PC-9 (cell line): ENCODE measurements at places on chromosomes 3 and 15.

GRCh38 chr3:133488785-133489367 is 84.6 kb upstream of the CDV3 start:
- peak; percentile 54 for DNase-seq

- no peak for DNase-seq
These were observed 920.9 kb downstream of the TUSC7 start for GRCh38 chr3:117630469-117630868.

- DNase-seq: no peak
These were observed 9.8 kb downstream of the SYNM start for GRCh38 chr15:99114511-99115299.

GRCh38 chr15:99106417-99107220 is 1.7 kb downstream of the SYNM start:
- no peak for DNase-seq

GRCh38 chr3:50616770-50617095 is 218 bp upstream of the MAPKAPK3 start:
- peak; percentile 94 for DNase-seq

DNA sequence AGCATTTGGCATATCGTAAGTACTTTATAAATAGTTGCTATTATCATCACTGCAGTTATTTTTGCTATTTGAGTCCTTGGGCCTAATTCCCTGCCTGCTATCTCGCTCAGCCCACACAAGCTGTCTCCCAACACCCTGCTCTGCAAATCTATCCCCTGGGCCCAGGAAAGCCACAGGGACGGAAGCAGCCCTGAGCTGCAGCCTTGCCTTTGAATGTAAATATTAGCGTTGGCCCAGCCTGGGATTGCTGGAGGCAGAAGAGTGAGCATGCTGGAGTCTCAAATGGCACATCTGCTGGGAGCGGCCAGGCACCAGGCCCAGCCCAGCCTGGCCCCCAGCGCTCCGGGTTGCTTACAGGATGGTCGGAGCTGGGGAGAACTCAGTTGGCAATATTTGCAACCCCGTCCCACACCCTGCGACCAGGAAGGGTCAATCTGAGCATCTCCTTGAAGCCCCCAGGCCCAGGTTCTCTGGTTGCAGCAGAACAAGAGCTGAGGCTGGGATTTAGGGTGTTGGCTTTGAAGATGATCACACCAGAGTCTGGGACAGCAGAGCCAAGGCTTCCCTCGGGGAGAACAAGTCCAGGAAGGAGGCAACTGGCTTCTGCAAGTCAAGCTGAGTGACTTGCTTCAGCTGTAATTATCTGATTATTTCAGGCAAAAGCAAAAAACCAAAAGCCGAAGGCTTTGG is 529.6 kb downstream of the SHQ1 start:
- DNase-seq: no peak

- no peak for DNase-seq
These were observed 55.0 kb upstream of the SOX14 start for GRCh38 chr3:137709011-137709601.

- no peak for DNase-seq
These were observed 85.8 kb upstream of the SATB1 start for GRCh38 chr3:18510947-18511346.

DNA sequence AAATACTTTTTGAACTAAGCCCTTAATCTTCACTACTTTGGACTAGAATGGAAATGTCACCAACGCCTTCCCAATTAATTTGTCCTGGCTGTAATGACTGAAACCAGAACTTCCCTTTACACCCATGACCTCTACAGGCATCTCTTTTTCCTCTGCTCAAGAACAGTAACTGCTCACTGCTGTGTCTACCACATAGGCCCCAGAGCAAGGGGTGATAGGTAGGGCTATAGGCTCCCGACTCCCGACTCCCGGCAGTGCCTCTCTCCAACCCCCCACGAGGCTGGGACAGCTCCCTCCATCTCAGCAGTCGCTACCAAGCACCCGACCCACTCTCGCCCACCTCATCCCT is 384 bp upstream of the LEKR1 start:
- no peak for DNase-seq

- no peak for DNase-seq
These were observed 53.8 kb upstream of the CADM2 start for GRCh38 chr3:84904816-84905555.

GRCh38 chr3:87426918-87427317 is 150.5 kb upstream of the POU1F1 start:
- DNase-seq: no peak
